Activated CD8-positive, alpha-beta T cell treated with anti-CD3 and anti-CD28 coated beads for 36 hours (primary cell): ENCODE measurements at places on chromosomes 7 and 10.

DNA sequence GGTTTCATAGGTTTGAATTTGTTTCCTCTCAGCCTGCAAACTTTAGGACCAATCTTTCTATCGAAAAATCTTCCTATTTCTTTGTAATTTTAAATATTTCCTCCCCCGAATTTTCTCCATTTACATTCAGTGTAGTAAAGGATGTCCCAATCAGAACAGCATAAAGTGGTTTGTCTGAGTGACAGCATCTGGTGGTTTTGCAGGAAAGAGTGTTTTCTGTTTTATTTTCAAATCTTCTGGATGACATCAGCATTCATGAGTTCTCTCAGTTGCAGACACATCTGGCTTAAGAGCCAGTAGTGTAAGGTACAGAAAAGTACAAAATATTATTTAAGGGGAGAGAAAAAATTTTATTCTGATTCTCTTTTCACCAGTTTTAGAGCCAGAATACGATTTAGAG lies 634.8 kb downstream of the PHTF2 start:
- H3K27me3 ChIP-seq, result no peaks in the 10 kb centered on the region
- H3K27ac ChIP-seq, result no peak overlapping the region
- H3K4me3 ChIP-seq, result no peak overlapping the region
- no peaks in the 10 kb centered on the region for H3K36me3 ChIP-seq
- H3K4me1 ChIP-seq, result no peaks in the 10 kb centered on the region
- no peak for DNase-seq

GRCh38 chr10:122341141-122341810 lies 33.2 kb upstream of the PLEKHA1 start:
- peaks cover 3% of the 10 kb centered on the region for H3K27me3 ChIP-seq
- no peaks in the 10 kb centered on the region for H3K36me3 ChIP-seq
- H3K27ac ChIP-seq, result no peak overlapping the region
- peaks cover 11% of the 10 kb centered on the region for H3K4me1 ChIP-seq
- H3K4me3 ChIP-seq, result no peak overlapping the region
- DNase-seq, result no peak

DNA sequence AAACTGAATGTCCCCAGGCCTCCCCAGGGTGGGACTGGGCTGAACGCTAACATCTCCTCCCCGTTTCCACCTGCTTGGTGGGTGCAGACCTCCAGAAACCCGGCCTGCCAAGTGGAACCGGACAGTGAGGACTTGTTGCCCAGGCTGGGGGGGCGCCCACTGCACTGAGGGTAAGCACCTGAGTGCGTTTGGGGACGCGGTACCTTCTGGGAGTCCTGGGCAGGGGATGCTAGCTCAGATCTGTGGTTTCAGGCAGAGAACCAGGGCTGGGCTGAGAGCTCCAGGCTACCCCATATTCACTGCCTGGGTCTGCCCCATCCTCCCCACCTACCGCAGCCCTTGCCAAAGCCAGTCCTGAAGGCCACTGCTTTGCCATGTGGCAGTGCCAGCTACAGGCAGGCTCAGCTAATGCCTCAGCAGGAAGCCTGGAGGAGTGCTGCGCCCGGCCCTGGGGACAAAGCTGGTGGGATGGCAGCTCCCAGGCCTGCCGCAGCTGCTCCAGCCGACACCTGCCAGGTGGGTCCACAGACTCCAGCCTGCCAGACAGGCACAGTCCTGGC lies 3.5 kb upstream of the ZNF467 start:
- H3K27ac ChIP-seq, result no peak overlapping the region
- DNase-seq, result no peak
- H3K27me3 ChIP-seq, result peaks cover 11% of the 10 kb centered on the region
- H3K4me3 ChIP-seq, result no peak overlapping the region
- H3K4me1 ChIP-seq, result peaks cover 7% of the 10 kb centered on the region

DNA sequence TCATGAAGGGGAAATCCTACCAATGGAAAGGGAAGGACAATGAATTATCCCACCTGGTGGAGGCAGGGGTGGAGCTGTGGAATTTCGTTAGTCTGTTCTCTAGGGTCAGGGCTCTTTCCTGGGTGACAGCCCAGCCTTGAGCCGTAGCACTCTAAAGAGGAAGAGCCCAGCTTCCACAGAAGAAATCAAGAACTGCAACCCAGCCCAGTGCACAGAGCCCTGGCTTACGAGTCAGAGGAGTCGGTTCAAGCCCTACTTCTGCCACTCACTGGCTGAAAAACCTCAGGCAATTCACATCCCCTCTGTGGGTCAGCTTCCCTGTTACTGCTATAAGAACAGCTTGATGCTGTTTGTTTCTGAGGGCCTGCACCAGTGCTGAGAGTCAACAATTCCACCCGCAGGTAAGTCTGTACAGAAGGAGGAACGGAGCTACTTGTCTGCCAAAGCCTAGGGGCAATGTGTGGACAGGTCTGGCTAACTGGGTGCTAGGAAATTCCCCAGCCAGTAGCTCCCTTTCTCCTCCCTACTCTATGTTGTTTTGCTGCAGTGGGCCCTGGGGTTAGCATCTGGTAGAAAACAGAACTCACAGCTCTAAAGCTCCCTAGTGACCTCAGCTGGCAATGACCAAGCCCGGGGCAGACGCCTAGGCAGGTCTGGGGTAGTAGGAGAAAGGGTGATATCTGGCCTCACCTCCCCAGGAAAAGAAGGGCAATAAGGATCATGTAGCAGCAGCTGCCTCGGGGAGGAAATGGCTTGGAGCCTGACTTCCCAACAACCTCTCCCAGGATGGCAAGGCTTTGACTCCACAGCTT lies 3.3 kb downstream of the AVPI1 start:
- no peaks in the 10 kb centered on the region for H3K36me3 ChIP-seq
- H3K27ac ChIP-seq, result no peak overlapping the region
- DNase-seq, result no peak
- no peak overlapping the region for H3K4me3 ChIP-seq
- no peaks in the 10 kb centered on the region for H3K27me3 ChIP-seq
- peaks cover 22% of the 10 kb centered on the region for H3K4me1 ChIP-seq

DNA sequence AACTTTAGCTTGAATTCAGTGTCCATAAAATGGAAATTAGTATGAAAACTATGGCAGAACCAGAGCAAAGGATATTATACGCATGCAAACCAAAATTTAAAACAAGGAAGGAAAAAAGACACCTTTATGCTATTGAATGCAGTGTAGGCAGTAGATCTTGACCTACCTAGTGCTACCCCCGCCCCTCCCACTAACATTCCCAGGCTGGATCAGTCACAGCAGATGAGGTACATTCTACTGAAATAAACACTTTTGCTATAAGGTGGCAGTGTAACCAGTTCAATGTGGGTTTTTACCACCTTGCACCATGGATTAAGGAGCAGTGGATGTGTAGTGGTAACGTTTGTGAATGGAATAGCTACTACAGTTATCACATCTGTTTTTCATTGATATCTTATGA lies 27.9 kb downstream of the SRI start:
- H3K36me3 ChIP-seq, result no peaks in the 10 kb centered on the region
- DNase-seq, result no peak

DNA sequence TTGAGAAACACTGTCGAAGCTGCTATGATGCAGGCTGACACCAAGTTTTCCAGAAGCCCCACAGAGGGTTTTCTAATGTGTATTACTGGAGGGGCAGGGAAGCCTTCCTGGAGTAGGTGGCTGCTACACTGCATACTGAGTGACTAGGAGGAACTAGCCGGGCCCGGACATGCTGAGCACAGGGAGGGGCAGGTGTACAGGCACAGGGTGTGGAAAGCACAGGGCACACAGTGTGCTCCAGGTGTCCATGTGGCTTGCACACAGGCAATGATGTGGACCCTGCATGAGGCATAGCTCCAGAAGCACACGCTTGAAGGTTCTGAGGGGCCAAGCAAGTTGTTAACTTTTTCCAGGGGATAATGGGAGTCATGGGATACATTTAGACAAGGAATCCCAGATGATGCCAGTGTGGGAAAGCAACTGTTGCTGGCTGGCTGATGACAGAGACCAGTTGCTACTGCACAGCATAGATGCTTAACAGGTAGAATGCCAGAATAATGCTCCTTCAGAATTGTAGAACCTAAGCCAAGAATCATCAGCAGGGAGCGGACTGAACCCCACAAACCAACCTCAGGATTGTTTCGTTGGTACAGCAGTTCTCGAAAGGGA lies 14.6 kb downstream of the DHX32 start:
- H3K36me3 ChIP-seq, result no peaks in the 10 kb centered on the region
- H3K4me1 ChIP-seq, result no peaks in the 10 kb centered on the region
- no peak overlapping the region for H3K4me3 ChIP-seq
